ENCODE measurements at places on chromosomes 5 and 9.

DNA sequence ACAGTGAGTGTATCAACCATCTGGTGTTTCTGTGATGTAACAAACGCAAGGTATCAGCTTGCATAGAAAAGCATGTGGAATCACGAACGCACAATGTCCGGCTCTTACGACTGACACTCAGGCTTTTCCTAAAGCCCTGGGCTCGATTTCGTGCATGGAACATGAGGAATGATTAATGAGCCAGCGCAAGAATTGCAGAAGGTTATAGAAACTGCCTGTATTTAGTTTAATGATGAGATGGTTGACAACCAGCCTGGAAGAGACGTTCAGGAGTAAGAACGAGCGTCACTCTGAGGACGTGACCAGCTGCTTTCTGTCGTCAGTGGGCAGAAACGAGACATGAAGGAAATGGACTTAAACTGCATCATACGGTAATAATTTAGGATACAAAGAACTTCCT is 497.6 kb downstream of the IRX1 start:
- no peak for DNase-seq

DNA sequence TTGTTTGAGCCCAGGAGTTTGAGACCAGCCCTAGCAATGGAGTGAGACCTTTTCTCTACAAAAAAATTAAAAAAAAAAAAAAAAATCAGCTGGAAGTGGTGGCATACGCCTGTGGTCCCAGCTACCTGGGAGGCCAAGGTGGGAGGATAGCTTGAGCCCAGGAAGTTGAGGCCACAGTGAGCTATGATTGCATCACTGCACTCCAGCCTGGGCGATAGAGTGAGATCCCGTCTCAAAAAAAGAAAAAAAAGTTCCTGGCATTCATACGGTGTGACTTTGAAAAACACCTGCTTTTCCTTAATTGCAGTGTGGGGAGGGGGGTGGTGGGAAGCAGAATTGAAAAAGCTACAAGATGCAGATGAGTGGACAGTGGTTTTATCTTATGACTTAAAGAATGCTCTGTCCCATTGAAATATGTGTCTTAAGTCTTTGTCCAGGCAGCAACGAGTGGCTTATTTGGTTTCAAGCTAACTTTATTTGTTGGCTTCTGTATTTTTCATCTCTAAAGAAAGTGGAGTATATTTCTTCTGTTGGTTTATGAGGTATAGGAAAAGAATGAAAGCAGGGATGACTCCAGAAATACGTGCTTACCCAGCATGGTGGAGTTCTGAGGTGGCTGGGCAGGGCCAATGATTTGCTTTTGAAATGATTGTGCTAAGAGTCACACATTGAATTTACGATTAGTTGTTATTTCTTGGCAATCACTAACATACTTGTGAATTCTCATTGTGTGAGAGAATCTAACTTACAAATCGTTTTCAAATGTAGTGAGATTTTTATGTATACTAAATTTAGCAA is 27.8 kb downstream of the ROPN1L start:
- DNase-seq = no peak

DNA sequence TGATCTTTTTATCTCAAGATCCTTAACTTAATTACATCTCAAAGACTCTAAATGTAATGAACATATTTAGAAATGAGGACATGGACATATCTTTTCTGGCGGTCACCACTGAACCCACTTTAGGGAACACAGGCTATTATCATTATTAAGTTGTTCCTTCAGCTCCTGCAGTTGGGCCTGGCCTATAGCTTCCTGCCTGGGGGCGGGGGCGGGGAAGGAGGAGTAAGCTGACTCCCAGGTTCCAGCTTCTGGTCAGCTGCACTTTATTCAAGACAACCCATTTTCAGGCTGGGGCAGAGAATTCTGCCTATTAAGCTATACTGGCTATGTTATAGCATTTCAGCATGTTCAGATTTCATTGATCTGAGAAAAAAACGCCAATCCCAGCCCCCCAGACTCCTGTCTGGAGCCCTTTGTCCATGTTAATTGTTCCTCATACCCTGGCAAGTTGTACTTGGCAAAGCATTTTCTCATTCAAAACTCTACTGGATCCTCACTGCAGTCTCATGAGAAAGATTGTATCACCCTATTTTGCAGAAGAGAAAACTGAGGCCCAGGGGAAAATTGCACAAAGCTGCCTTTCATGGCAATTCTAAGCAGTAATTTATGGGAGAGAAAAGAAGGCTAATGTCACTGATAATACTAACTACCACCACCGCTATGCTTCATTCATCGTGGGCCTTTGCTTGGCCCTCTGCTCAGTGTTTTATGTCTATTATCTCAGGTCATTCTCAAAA is 25.1 kb downstream of the COL15A1 start:
- DNase-seq = no peak

DNA sequence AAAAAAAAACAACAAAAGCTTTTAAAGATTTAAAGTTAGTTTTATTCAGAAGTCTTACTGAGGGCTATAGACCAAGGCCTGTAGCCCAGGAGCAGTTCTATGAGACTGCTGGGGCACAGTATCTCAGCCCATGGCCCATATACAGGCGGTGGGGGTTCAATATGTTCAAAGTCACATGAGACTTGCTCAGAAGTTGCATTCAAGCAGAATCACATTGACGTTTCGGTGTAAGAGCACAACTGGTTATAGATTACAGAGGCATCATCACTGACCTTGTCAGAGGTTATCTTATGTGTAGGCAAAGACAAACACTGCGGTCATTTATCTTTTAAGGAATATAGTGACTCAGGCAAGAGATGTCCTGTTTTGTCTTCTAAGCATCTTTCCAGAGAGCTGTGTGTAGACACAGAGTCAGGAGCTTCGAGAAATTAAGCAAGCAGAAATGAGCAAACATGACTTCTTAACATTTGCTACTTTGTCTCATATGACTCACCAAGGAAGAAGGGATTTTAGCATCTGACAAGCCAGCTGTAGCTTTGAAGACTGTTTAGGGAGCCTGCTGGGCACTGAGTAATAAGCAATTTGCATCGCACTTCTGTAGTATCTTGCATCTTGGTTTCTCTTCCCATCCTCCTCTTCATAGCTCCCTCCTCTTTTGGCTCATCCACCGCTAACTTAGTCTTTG is 12.9 kb upstream of the F2RL1 start:
- DNase-seq = no peak

DNA sequence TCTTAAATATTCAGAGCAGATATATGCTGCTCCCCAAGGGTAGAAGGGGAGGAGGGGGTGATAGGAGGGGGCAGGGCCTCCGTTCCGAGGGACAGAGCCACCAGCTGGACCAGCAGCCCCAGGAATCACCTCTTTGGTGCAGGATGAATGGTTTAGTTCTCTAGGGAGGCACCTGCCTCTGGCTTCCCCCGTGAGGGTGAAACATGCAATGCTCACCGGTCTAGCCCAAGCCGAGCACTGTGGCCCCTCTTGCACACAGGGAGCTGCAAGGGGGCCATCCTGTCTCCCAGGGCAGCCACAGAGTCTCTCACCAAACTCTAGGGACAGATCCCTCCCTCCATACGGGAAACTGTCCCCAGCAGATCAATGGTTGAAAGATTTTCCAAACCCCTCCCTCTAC is 163.7 kb downstream of the DAB2IP start:
- peak; percentile 24 for DNase-seq

DNA sequence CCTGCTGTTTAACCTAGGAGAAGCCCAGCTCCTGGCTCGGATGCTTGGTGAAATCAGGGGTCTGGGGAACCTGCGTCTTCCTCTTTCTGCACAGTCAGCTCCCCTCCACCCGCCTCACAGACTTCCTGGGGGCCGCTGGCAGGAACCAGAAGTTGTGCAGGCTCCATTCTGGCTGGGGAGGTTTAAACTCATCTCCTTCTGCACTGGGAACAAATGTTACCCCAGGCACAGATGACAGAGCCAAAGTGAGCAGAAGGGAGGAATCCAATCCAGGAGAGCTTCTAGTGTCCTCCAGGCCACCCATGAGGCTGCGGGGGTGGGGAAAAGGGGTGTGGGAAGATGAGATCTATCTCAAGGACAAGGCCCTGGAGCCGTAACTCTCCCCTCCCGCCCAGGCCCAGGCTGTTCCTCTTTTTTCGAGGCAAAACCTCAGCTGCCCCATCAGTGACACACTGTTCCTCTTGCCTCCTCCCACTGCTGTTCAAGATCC is 31.2 kb downstream of the KCNMB1 start:
- DNase-seq = no peak

DNA sequence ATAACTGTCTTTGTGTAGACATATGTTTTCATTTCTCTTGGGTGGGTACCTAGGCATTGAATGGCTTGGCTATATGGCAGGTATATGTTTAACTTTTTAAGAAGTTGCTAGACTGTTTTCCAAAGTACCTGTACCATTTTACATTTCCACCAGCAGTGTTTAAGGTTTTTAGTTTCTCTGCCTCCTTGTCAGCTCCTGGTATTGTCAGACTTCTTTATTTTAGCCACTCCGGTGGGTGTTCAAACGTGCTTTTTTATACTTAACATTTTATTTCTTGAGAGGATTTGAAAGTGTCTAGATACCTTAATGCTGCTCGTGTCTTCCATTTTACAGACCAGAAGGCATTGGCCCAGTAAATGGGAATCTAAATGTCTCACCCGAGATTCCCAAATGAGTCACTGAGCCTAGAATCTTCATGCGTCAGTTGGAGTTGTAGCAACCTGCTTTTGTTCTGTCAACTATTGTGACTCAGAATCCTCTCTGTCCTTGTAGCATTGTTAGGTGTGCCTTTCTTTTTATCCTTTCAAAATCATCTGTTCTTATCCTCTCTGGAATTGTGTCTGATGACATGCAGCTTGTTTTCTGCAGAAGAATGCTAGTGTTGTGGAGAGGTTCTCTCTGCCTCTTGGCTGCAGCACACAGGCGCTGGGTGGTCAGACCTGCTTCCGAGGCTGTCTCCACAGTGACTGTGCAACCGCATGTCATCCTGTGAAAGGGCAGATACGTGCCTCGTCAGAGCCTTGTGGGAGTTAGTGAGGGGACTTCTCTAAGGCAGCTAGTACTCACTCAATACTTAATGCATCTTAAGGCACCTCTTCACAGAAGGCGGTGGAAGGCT is 291.8 kb downstream of the AOPEP start:
- no peak for DNase-seq

GRCh38 chr5:73625944-73626811 is at the start of gene ARHGEF28:
Gene ARHGEF28, plus strand, starts transcription at chr5:73626196. Its CDS starts 58,656 bp downstream, at chr5:73684852.
- peak; percentile 50 for DNase-seq

- DNase-seq = no peak
Observed at GRCh38 chr9:101325053-101325452, 59.8 kb downstream of the BAAT start.

Measured in liver (tissue), 10 donors.